Activated B cell treated with CpG ODN at 0.5 μM for 24 hours (primary cell): ENCODE measurements at places on chromosomes 6 and 20.

GRCh38 chr6:111804627-111805235 lies 68.5 kb downstream of the FYN start:
- DNase-seq = no peak

DNA sequence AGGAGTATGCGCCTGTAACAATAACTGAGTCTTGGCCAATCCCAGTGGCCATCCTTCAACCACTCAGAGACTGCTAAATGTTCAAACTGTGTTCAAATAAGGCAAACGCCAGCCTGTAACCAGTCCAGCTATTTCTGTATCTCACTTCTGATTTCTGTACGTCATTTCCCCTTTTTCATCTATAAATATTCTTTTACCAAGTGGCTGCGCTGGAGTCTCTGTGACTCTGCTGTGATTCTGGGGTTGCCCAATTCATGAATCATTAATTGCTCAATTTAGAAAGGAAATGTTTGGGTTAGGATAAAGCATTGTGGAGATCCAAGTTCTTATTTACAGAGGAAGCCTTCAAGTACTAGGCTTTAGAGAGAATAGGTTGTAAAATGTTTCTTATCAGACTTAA lies 89.8 kb upstream of the UST start:
- no peak for DNase-seq

DNA sequence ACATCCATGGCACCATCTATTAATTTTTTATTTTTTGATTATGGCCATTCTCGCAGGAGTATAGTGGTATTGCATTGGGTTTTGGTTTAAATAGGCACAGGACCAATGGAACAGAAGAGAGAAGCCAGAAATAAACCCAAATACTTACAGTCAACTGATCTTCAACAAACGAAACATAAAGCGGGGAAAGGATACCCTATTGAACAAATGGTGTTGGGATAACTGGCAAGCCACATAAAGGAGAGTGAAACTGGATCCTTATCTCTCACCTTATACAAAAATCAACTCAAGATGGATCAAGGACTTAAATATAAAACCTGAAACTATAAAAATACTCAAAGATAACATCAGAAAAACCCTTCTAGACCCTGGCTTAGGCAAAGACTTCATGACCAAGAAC lies 25.3 kb upstream of the RUNX2 start:
- DNase-seq = no peak

DNA sequence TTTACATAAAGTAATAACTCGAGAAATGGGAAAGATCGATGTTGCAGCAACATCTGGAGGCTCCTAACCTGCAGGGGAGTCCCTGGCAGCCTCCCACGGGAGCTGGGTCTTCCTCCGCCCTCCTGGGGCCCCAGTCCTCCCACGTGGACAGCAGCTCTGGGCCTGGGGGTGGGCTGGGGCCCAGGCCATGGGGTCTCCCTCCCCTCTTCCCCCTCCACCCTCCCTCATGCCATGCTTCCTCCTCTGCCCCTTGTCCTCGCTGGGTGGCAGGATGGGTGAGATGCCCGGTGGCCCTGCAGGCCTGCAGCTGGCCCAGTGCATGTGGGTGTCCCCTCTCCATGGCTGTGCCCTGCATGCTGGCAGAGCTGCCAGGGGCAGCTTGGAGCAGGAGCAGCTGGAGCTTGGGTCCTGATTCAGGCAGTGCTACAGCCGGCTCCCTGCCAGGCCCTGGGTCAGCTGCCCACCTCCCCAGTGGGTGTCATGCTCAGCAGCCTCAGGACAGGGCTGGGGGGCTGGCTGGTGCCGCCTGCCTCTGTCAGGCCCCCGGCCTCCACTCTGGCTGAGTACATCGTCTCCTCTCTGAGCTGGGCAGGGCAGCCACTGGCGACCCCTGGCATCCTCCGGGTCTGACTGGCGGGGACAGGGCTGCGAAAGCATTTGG lies 48.9 kb upstream of the BHLHE23 start:
- no peak for DNase-seq

GRCh38 chr20:16472045-16472872 lies 101.0 kb downstream of the KIF16B start:
- DNase-seq = no peak

GRCh38 chr6:145866456-145867396 lies 52.1 kb upstream of the FBXO30 start:
- DNase-seq = no peak

DNA sequence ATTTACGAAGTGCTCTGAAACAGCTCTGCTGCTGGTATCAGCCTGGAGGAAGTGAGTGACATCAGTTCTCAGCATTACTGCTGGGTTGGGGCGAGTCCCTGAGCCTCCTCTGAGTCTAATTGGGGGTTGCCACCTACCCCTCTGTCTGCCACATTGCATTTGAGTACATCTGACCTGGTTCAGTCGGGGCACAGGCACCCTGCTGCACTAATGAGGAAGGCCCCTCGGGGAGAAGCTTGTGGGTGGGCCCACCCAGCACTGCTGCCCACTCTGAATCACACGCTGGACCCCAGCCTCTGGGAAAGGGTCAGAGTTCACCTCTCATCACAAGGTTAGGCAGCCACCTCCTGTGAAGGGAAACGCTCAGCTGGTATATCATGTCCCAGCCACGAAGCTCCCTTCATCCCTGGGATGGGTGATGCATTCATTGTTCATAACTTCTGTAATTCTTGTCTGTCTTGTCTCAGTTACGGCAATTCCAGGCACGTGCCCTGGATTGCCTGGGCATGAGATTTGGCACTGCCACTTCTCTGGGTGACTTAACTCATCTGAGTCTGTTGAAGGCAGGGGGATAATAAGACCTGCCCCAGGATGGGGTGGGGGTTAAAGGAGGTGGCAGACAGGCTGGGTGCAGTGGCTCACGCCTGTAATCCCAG lies 13.3 kb downstream of the DNMT3B start:
- no peak for DNase-seq

GRCh38 chr6:27866357-27867050 lies 45.7 kb downstream of the OR2B2 start:
- DNase-seq = peak; percentile 26

GRCh38 chr20:39563349-39563748 lies 601.2 kb downstream of the DHX35 start:
- no peak for DNase-seq

DNA sequence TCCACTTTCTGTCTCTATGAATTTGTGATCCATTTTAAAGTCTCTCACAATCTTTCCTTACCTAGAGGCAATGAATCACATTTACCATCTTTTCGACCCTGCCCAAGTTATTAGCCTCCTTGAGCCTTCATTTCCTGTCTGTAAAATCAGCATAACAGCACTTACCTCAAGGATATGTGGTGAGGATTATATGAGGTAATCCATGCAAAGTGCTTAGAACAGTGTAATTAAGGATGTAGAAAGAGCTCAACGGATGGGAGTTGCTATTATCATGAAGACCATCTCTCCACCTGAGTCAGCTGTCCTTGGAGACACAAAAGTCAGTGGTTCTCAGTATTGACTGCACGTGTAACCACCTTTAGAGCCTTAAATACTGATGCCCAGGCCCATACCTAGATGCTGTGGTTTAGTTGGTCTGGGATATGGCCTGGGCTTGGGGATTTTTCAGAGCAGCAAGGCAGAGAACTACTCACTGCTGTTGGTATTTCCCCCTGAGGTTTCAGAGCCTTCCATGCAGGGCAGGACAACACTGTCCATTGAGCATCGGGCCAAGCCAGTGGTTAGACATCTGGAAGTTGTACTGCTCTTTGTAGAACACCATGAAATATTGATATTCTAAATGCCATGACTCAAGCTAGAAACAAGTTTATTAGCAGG lies 55.8 kb downstream of the LYRM2 start:
- DNase-seq = no peak
